ENCODE measurements at places on chromosomes 6 and 20. TPM values are rescaled to one million over a fixed set of nuclear protein-coding genes. Genes with fewer than 3 reads are reported as not detected.
A peak's percentile ranks its signal among the peaks of the same experiment; 100 is the strongest.

The C20orf204 gene
- 0.35 TPM for total RNA-seq

The COL10A1 gene
- not detected for total RNA-seq

The SYTL3 gene
- 5.6 TPM for total RNA-seq

The VWA7 gene
- total RNA-seq, result 7.5 TPM

DNA sequence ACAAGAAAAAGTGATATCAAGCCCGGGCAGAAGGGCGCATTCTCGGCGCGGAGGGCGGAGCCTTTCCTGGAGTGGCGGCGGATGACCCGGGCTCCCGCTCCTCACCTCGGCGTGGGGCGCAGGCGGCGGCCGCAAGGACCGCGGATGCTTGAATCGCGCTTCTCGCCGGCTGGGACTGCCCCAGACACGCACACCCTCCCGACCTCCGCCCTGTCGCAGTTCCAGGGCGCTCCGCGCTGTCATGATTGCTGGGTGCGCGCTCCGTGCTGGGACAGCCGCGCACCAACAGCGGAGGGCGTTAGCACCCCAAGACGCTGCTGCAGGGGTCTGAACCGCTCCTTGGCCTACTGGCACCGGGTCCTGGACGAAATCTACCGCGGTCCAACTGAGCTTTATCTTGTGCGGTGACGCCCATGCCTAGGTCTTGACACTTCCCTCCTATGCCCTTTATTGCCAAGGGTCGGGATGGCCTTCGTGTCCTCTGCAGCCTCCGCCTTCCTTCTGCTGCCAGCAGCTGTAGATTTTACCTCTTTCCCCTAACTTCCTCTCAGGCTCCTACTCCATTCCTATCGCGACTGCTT lies 43.3 kb downstream of the IRAK1BP1 start:
- H3K27me3 ChIP-seq, result no peaks in the 10 kb centered on the region
- H3K4me3 ChIP-seq, result peak overlapping the region; percentile 60
- no peaks in the 10 kb centered on the region for H3K36me3 ChIP-seq
- no peak for DNase-seq
- no peak overlapping the region for H3K27ac ChIP-seq
- H3K4me1 ChIP-seq, result no peaks in the 10 kb centered on the region

DNA sequence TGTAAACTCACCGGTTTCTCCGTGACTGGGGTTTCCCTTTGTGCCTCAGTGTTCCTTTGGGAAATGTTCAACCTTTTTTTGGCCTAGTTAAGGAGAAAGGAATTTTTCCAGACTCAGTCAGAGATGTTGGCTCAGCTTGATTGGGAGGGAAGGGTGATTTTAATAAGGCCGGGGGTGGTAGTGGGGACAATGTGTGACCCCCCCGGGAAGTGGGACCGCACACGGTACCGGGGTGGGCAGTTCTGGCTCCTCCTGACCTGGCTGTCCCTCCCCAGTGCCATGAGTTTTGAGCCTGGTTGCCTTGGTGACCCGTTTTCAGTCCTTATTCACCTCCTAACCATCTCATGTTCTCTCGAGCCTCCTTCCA lies 132.7 kb downstream of the SNX5 start:
- H3K36me3 ChIP-seq, result no peaks in the 10 kb centered on the region
- H3K4me3 ChIP-seq, result no peak overlapping the region
- no peak for DNase-seq
- peak overlapping the region; percentile 80 for H3K27ac ChIP-seq

- H3K4me1 ChIP-seq, result no peaks in the 10 kb centered on the region
- H3K27me3 ChIP-seq, result no peaks in the 10 kb centered on the region
- no peak overlapping the region for H3K27ac ChIP-seq
- H3K4me3 ChIP-seq, result no peak overlapping the region
- no peak for DNase-seq
Measured at GRCh38 chr6:115004204-115004603, 661.4 kb upstream of the HS3ST5 start.

- DNase-seq, result no peak
- H3K27me3 ChIP-seq, result no peaks in the 10 kb centered on the region
- no peak within 1 kb of the TSS for H3K27ac ChIP-seq
- H3K36me3 ChIP-seq, result no peaks in the 10 kb centered on the region
- H3K4me3 ChIP-seq, result no peak within 1 kb of the TSS
Measured at GRCh38 chr20:43558412-43559146, at the start of gene SGK2. SGK2 (plus strand) TSS chr20:43559027; CDS start chr20:43566496, 7,469 bp downstream.
